Articular chondrocyte of knee joint (primary cell): ENCODE measurements at places on chromosomes 3 and 15. TPM values are rescaled to one million over a fixed set of nuclear protein-coding genes. Genes with fewer than 3 reads are reported as not detected.

FANCD2OS gene
- not detected in 2 replicates for total RNA-seq

CCRL2 gene
- 6.2 and 8.0 TPM in 2 replicates for total RNA-seq

TBL1XR1 gene
- 481 and 541 TPM in 2 replicates for total RNA-seq

THRB gene
- total RNA-seq: 1.6 and 2.1 TPM in 2 replicates

PXK gene
- total RNA-seq: 67.8 and 69.4 TPM in 2 replicates

ECT2 gene
- 41.2 and 46.6 TPM in 2 replicates for total RNA-seq

SCN11A gene
- total RNA-seq: 0.11 and 0.13 TPM in 2 replicates

SORD gene
- 14.4 and 17.0 TPM in 2 replicates for total RNA-seq

APOD gene
- total RNA-seq: 0.91 and 2.8 TPM in 2 replicates

CAPN3 gene
- 1.8 and 1.9 TPM in 2 replicates for total RNA-seq

FRMD5 gene
- under 0.01 and 0.11 TPM in 2 replicates for total RNA-seq

EHHADH gene
- total RNA-seq: 7.3 and 7.6 TPM in 2 replicates

SLC9A9 gene
- 23.5 and 24.3 TPM in 2 replicates for total RNA-seq

CPEB1 gene
- 30.2 and 36.4 TPM in 2 replicates for total RNA-seq
